ENCODE measurements at places on chromosomes 4 and X.

DNA sequence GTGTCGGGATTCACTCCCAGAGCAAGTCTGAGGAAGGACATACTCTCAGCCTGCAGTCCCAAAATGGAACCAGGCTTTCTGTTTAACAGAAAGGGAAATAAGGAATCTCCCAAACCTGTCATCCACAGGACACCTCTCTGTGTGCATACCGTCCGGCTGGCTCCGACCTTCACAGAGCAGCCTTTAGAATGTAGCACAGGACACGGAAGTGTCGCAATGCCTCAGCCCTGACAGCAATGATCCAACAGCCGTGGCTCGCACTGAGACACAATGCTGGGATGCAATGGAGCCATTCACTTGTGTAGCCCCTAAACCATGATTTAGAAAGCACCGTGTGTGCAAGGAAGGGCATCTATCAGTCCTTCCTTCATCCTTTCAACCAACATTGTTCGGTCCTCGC lies 15.5 kb upstream of the HELT start:
- DNase-seq, result no peak

DNA sequence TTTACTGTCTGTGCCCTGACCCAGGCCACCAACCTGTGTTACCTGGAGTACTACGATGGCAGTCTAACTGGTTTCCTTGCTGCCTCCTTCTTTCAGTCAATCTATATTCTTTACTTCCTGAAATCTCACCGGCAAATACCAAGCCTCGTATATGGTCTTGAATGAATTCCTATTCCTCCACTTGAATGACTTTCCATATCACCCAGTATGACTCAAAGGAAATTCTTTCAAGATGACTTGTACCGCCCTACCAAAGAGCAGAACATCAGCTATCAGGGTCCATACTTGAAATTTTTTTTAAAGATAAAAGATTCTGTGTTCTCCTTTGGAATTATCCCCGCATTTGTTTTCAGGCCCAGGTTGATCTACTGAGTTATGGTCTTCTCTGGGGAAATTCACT lies 378.0 kb downstream of the AFF2 start:
- DNase-seq, result no peak

DNA sequence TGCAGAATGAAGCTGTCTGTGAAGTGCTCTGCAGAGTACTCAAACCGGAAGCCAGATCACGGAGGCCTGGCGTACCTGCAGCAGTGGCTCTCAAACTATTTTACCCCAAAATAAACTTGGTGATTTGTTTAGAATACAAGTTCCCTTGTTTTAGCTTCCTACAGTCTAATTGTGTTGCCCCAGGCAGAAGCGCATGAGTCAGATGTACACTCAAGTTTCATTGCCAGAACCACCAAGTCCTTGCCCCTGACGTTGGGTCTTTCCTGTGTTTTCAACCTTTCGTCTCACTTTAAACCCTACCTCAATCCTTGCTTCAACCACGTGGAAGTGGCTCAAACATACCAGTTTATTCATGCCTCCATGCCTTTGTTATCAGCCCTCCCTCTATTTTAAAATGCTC lies 66.2 kb upstream of the SLC7A11 start:
- DNase-seq, result no peak

DNA sequence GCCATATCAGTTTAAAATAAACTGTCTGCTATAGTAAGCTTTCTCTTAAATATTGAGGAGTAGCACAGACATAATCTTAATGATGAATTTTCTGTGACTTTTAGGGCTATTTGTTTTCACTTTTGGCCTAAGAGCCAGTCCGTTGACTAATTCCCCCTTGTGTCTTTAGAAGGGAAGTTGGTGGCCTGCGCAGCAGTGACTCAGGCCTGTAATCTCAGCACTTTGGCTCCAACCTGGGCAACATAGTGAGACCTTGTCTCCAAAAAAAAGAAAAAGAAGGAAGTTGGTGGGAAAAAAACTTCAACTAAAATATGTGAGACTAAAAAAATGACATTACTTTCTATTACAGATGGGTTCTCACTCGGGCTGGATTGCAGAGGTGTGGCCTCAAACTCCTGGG lies 3.4 kb downstream of the NCAPG start:
- no peak for DNase-seq

- peak; percentile 6 for DNase-seq
Observed at GRCh38 chr4:74308215-74308614, at the start of gene EPGN. TSS of gene EPGN (plus strand) at chr4:74308470. CDS start at chr4:74308534, 64 bp downstream.

GRCh38 chr4:120056246-120056645 lies 10.4 kb downstream of the MAD2L1 start:
- no peak for DNase-seq

DNA sequence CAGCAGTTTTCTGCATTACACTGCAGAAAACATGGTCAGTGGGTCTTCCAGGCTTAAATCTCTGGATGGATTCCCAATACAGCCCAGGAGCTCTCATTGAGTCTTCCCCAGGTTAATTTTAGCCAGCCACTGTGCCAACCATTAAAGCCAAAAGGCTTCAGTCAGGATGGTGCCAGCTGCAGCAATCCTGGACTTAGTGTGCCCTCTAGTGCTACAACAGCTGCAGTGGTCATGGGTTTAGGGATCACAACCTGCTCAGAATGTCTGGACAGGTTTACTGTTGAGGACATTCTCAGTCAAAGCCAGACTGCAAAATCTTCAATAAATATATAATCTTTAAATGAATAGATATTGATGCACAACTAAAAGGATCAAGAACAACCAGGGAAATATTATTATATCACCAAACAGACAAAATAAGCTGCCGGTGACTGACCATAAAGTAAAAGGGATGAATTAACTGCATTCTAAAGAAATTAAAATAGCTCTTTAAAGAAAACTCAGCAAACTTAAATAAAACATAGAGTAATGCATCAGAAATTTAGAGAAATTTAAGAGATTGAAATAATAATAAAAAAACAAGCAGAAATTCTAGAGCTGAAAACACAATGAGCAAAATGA lies 639.9 kb downstream of the SPOCK3 start:
- no peak for DNase-seq

GRCh38 chr4:17492058-17492741 lies 19.7 kb downstream of the QDPR start:
- no peak for DNase-seq

- no peak for DNase-seq
Observed at GRCh38 chr4:1850276-1850675, 5.7 kb downstream of the LETM1 start.

DNA sequence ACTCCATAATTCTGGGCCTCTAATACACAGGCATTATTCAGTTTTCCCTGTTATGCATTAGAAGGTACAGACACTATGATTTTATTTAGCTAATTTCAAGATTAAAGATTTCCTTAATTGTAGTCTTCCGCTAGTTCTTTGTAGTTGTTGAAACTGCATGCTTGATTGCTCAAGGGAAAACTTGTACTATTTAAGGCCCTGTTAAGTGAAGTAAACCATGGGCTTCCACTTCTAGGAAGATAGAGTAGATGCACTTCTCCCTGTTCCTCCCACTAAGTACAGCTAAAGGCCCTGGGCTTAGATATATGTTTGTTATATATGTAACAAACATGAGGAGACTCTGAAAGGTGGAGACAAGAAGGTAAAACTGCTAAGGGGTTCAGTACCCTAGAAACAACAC lies 215.8 kb upstream of the LEF1 start:
- DNase-seq, result no peak

- peak; percentile 11 for DNase-seq
Observed at GRCh38 chrX:69988955-69989394, 60.8 kb downstream of the AWAT2 start.

- no peak for DNase-seq
Observed at GRCh38 chrX:46325312-46325877, 219.8 kb downstream of the ZNF674 start.

GRCh38 chrX:121496966-121497365 lies 449.6 kb downstream of the GLUD2 start:
- DNase-seq, result no peak

DNA sequence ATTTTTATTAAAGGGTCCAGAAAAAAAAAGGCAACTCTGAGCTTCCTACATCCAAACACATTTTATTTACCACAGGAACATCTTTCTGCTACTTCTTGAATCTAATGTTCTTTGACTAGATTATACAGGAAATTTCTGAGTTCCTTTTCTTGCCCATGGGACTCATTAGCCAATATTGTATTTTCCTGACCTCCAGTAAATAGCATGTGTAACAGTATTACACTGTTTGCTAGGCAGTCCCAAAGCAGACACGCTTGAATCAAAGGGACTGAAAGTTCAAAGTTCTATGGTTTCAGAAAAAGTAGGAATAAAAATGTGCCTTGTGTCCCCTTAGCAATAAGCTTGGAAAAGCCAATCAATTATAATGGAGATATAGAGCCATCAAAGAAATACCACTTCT lies 57.4 kb downstream of the MOSPD2 start:
- DNase-seq, result no peak

GRCh38 chr4:25861951-25862410 lies 807 bp downstream of the SEL1L3 start:
- peak; percentile 25 for DNase-seq

DNA sequence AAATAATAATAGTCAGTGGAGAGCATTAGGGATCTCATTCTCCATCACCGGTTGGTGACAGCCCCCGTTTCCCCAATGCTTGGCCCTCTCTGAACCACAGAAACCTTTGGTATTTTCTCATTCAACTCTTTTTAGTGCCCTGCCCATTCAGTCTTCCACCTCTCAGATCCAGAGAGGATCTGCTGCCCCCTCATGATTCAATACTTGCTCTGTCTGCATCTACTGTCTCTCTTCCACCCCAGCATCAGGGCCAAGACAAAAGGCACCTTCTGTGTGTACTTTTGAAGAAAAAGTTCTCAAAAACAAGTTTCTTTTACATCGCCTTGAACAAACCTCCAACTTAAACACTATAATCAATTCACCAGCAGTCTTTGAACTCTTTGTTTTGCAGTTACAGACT lies 19.3 kb downstream of the CLTRN start:
- DNase-seq, result no peak

DNA sequence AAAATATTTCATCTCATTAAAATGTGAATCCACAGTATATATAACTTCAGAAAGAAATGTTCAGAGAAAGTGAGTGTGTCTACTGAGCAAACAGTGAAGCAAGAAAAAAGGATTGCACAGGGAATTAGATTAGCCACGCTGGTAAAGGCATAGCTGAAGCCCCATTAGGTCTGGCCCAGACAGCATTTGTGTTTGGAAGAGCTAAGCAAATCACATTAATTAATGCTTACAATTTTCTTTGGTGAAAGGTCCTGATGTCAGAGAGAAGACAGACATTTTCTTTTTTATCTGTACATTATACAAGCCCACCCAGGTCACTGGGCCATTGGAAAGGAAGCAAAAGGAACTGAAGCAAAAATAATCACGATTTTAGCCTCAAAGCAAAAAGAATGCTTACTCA lies 354.6 kb downstream of the GRID2 start:
- no peak for DNase-seq

DNA sequence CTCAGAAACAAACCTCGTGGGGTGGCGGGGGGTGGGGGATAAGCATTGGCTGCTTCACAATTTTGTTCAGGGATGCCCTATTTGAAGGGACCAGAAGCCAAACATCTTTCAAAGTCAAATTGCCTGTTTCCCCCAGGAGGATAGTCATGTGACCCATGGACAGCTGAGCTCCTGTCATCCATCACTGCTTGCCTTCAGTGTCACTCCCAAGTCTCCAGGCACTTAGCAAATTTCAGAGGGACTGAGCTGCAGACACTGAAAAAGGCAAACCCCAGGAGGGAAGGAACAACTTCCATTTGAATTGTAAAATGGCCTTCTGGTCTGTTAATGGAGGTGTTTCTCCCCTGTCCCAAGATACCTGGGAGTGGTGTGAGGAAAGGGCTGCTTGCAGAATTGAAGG lies 73.4 kb downstream of the FRMPD3 start:
- DNase-seq, result no peak

DNA sequence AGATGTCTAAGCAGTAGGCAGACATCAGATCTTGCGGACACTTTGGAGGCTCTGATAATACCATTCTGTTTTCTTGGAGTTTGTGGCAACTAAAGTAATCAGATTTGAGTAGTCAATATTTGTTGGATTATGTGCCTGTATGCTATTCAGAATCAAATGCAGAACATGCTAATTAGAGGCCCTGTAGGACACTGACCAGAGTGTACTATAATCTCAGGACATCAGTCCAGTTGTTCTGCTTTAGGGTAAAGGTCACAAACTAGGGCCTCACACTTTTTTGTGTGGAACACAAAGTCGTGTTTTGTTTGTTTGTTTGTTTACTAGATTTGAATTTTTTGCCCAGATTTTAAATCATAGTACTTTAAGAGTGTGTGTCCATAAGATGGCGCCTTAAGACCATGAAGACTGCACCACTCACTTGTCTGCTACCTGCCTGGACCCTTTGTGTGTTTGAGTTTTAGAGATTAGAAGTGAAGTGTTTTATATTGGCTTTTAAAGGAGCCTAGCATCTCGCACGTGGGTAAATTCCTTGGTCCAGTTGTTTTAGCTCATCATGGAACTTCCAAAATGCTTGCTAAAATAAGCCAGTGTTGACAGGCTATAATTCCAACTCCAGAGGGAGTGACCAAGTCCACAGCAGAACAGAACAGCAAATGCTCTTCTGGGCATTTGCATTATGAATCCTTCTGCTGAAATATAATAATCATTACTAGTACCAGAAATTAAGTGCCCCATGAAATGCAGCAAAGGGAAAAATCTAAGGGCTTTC lies 34.7 kb downstream of the IL13RA1 start:
- no peak for DNase-seq

DNA sequence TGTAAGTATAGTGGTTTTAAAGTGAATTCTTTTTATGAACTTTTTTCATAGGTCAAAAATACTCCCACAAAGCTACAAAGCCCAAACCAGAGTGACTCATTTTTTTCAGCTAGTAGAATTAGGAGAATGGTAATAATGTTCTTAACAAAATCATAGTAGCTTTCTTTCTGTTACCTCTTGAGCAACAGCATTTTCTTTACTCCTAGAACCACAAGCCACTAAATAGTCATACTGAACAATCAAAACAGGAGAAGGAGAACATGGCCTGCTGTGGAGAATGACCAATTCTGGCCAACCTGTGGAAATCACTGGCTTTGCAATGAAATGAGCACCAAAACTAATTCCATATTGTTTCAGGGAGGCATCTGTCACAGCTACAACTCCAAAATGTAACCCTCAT lies 112.9 kb downstream of the AMMECR1 start:
- DNase-seq, result no peak

- no peak for DNase-seq
Observed at GRCh38 chr4:81651243-81651899, 179.7 kb upstream of the RASGEF1B start.

- no peak for DNase-seq
Observed at GRCh38 chrX:54208531-54208930, 25.5 kb upstream of the FAM120C start.

GRCh38 chr4:244471-244870 lies 60.8 kb downstream of the ZNF732 start:
- DNase-seq, result peak; percentile 44

GRCh38 chrX:99371976-99372595 lies 1038.0 kb downstream of the PCDH19 start:
- no peak for DNase-seq

DNA sequence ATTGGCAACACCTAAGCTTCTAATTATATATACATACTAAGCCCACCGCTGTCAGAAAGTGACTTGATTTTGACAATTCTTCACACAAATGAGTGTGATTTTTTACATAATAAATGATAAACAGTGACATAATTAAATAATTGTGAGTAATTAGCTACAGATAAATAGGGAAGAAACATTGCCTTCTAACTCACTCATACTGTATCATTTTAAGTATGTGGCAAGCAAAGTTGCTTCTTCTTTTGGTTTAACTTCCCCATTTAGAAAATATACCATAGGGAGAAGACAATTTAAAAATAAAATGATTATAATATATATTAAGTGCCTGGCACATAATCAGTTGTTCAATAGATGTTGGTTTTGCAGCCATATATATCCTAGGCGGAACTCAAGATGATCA lies 644.2 kb downstream of the FSTL5 start:
- no peak for DNase-seq

Data from CD4-positive, alpha-beta T cell treated with Interleukin-6 at 100 ng/mL for 8 hours (primary cell).